SJCRH30 (cell line): ENCODE measurements at places on chromosomes 4 and X. TPM values are rescaled to one million over a fixed set of nuclear protein-coding genes. Genes with fewer than 3 reads are reported as not detected.

DNA sequence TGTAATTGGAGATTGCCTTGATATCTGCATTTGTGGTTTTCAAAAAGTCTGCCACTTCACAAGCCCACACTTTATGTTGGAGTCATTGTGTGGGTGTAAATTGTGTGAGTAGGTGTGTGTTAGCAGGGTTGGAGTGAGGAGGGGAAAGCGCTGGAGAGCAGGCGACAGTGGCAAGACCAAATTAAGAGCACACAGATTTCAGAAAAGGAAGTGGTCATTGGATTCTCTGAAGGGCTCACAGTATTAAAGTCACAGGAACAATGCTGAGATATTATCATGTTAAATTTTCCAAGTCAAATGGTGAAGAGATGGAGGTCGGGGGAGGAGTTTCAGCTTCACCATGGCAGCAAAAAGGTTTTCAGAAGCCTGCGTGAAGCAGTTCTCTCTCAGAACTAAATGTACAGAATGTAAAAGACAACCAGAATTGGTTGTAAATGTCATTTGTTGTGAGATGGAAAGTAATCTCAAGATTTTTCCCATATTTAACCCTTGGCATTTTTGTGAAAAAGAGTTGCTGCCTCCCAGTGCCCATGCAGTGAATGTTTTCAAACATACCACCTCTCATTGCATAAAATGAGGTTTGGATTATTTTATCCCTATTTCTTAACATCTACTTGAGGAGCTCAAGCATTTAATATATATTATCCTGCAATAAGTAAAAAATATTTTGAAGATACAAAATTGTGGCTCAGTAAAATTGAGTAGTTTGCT is 265.9 kb downstream of the ZNF674 start:
- H3K36me3 ChIP-seq: no peaks in the 10 kb centered on the region
- DNase-seq: no peak
- no peaks in the 10 kb centered on the region for H3K27me3 ChIP-seq
- H3K27ac ChIP-seq: no peak overlapping the region

DNA sequence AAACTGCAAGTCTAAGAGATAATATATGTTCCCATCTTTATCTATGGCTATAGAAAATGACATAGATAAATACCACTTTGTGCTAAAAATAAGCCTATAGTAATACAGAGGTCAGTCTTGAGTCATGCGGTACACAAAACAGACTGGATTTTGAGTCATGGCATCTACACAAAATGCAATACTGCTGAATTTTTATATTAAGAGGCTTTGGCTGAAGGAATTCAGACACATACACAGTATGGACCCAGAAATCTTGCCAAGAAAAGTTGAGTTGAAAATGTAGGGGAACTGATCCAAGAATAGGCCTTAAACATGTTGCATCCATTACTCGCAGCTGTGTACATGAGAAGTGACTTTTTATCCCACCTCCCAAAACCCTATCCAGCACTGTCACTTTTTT is 184.4 kb downstream of the TENM3 start:
- H3K27ac ChIP-seq: no peak overlapping the region
- H3K4me3 ChIP-seq: no peak overlapping the region
- H3K36me3 ChIP-seq: no peaks in the 10 kb centered on the region
- peaks cover 14% of the 10 kb centered on the region for H3K4me1 ChIP-seq
- no peak for DNase-seq

- no peaks in the 10 kb centered on the region for H3K27me3 ChIP-seq
- no peaks in the 10 kb centered on the region for H3K36me3 ChIP-seq
- no peak for DNase-seq
These were observed 26.7 kb downstream of the PNMA6E start for GRCh38 chrX:153374426-153374825.

- no peaks in the 10 kb centered on the region for H3K36me3 ChIP-seq
- no peaks in the 10 kb centered on the region for H3K27me3 ChIP-seq
- H3K27ac ChIP-seq: no peak overlapping the region
- no peaks in the 10 kb centered on the region for H3K4me1 ChIP-seq
- no peak for DNase-seq
- no peak overlapping the region for H3K4me3 ChIP-seq
These were observed 6.7 kb upstream of the TEX13D start for GRCh38 chrX:124325732-124326131.

DNA sequence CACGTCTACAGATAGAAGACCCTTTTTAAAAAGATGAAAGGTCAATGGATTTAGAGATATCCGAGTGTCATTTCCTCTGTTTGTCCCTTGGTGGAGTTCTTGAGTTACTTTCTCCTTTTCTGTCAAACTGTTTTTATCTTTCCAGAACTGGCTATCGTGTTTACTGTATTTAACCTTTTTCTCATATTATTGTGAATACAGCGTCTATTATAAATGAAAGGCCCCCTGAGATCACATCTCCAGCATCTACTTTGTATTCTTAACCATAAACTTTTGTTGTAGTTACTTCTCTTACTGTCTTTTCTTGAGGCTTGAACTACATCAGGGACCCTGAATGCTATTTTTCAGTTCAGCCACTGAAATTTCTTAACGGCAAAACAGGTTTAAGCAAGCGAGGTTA is 4.0 kb upstream of the PCDH7 start:
- H3K27me3 ChIP-seq: no peaks in the 10 kb centered on the region
- H3K36me3 ChIP-seq: no peaks in the 10 kb centered on the region
- peak overlapping the region; percentile 92 for H3K27ac ChIP-seq
- DNase-seq: peak; percentile 79

GRCh38 chr4:2194496-2194895 is 47.4 kb downstream of the HAUS3 start:
- H3K4me1 ChIP-seq: no peaks in the 10 kb centered on the region
- no peaks in the 10 kb centered on the region for H3K27me3 ChIP-seq
- H3K4me3 ChIP-seq: no peak overlapping the region

- H3K4me3 ChIP-seq: no peak overlapping the region
- DNase-seq: no peak
- H3K36me3 ChIP-seq: no peaks in the 10 kb centered on the region
These were observed 424.2 kb downstream of the FGF13 start for GRCh38 chrX:138287205-138287877.

GRCh38 chr4:26762650-26763049 is 98.0 kb upstream of the STIM2 start:
- peak; percentile 13 for DNase-seq
- no peaks in the 10 kb centered on the region for H3K4me1 ChIP-seq
- H3K27me3 ChIP-seq: no peaks in the 10 kb centered on the region
- H3K4me3 ChIP-seq: no peak overlapping the region

- no peaks in the 10 kb centered on the region for H3K4me1 ChIP-seq
- no peaks in the 10 kb centered on the region for H3K27me3 ChIP-seq
- H3K4me3 ChIP-seq: no peak overlapping the region
- DNase-seq: no peak
These were observed 198.8 kb upstream of the ANXA10 start for GRCh38 chr4:167893531-167893930.

GRCh38 chr4:42167709-42168108 is 15.3 kb upstream of the BEND4 start:
- no peak overlapping the region for H3K4me3 ChIP-seq
- no peak overlapping the region for H3K27ac ChIP-seq

DNA sequence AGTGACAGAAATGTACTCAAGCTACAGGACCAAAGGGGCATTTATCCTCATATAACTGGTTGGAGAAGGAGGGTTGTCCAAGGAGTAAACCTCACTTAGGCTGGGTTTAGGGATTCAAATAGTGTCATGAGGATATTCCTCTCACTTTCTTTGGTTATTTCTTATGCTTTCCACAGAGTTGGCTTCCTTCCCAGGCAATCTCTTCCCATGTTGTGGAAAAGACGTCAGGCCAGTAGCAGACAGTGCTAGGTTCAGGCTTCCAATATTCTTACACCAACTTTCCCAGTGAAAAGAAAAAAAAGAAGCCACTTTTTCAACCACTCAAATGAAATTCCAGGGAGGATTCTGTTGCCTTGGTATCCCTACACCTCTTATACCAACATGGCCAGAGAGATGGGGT is 653.0 kb downstream of the C4orf33 start:
- H3K4me1 ChIP-seq: no peaks in the 10 kb centered on the region
- H3K27ac ChIP-seq: no peak overlapping the region
- no peak overlapping the region for H3K4me3 ChIP-seq
- no peak for DNase-seq

- H3K4me1 ChIP-seq: peaks cover 21% of the 10 kb centered on the region
- no peak overlapping the region for H3K4me3 ChIP-seq
- peak overlapping the region; percentile 58 for H3K27ac ChIP-seq
- no peaks in the 10 kb centered on the region for H3K27me3 ChIP-seq
These were observed 17.0 kb upstream of the TMEM154 start for GRCh38 chr4:152696764-152697261.

- no peak overlapping the region for H3K27ac ChIP-seq
- no peaks in the 10 kb centered on the region for H3K27me3 ChIP-seq
- DNase-seq: no peak
These were observed 205.5 kb upstream of the MBNL3 start for GRCh38 chrX:132694382-132694781.

DNA sequence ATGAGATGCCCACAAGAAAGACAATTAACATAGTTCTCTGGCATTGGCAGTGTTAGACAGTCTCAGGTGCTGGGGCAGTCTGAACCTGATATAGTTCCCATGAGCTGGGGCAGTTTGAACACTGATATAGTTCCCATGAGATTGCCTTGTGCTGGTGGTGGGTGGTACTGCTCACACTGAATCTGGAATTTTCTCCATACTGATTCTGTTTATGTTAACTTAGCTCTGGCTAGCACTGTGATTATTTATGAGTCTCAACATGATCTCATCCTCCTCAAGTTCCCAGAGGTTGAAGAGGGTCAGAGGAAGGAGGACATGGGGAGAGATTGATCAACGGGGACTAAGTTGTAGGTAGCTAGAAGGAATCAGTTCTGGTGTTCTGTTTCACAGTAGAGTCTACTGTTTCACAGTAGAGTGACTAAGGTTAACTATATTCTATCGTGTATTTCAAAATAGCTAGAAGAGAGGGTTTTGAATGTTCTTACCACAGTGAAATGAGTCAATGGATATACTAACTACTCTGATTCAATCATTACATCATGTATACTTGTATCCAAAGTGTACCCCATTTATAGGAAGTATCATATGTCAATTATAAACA is 379.9 kb downstream of the ADAM29 start:
- no peaks in the 10 kb centered on the region for H3K36me3 ChIP-seq
- no peak overlapping the region for H3K4me3 ChIP-seq
- H3K27ac ChIP-seq: no peak overlapping the region
- no peak for DNase-seq
- H3K27me3 ChIP-seq: no peaks in the 10 kb centered on the region

DNA sequence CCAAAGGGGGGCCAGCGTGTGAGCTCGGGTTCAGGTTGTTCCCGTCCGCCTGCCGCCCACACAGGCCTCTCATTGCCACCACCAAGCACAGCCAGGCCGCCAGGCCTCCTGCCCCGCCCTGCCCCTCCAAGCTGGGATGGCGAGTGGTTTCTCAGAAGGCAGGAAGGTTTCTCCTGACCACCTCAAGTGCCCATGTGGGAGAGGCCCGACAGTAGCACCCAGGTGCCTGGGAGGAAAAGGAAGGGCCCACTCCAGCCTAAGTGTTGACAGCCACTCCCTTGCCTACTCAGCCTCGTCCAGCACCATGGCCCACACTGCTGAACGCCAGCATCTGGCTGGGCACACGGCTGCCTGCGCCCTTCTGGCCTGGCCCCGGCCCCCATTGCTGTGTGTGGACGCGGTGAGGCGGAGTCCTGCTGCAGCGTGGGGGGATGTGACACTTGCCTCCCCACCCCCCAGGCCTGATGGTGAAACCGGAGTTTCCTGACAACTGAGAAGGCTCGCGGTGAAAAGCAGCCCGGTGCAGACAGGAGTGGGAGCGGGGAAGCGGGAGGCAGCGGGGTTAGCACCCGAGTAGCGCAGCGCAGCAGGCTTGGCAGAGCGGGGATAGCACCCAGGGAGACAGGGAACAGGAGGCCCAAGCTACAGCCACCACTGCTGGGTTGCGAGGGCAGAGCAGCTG is 19.2 kb downstream of the FLNA start:
- no peaks in the 10 kb centered on the region for H3K4me1 ChIP-seq
- H3K27ac ChIP-seq: no peak overlapping the region
- no peak for DNase-seq
- H3K36me3 ChIP-seq: peaks cover 3% of the 10 kb centered on the region; the same call in 1 of the 2 replicates
- no peak overlapping the region for H3K4me3 ChIP-seq

DNA sequence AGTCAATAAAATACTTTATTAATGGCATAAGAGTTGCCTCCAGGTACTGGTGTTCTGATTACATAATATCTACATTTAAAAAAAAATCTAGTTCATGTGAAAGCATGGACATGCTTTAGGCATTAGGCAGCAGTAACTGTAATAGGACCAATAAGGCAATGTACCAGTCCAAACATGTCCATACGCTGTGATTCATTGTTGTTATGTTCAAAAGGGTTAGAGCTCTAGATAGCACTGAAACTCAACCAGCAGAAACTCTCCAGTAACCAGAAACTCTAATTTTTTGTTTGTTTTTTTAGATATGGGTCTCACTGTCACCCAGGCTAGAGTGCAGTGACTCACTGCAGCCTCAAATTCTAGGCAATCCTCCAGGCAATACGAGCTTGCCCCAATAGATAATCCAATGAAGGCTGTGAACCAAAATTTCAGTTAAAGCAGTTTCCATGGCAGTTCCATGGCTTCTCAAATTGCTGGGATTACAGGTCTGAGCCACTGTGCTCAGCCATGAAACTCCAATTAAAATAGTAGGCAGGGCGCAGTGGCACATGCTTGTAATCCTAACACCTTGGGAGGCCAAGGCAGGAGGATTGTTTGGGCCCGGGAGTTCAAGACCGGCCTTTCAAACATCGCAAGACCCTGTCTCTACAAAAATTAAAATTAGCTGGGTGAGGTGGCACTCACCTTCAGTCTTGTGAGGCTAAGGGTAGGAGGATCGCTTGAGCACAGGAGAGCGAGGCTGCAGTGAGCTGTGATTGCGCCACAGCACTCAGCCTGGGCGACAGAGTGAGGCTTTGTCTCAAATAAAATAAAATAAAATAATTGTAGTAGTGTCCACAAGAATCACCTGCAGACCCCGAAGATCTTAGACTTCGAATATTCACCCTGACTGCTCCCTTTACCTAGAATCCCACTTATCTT is 36.3 kb downstream of the MGARP start:
- H3K4me1 ChIP-seq: peaks cover 42% of the 10 kb centered on the region
- H3K36me3 ChIP-seq: no peaks in the 10 kb centered on the region
- H3K27ac ChIP-seq: peak overlapping the region; percentile 98
- DNase-seq: peak; percentile 76

SPANXA1 gene
- total RNA-seq: not detected in 2 replicates

MID1 gene
- total RNA-seq: 34.5 and 38.4 TPM in 2 replicates

UCHL1 gene
- total RNA-seq: 290 and 299 TPM in 2 replicates

NSG1 gene
- not detected in 2 replicates for total RNA-seq

BEX3 gene
- total RNA-seq: 226 and 238 TPM in 2 replicates

SPON2 gene
- 2.5 and 3.2 TPM in 2 replicates for total RNA-seq

PITX2 gene
- 87.2 and 93.3 TPM in 2 replicates for total RNA-seq

ASB9 gene
- total RNA-seq: 8.2 and 9.4 TPM in 2 replicates
